ENCODE measurements at places on chromosomes 4 and X.

- DNase-seq: no peak
Observed at GRCh38 chr4:4614925-4615678, 73.3 kb upstream of the STX18 start.

DNA sequence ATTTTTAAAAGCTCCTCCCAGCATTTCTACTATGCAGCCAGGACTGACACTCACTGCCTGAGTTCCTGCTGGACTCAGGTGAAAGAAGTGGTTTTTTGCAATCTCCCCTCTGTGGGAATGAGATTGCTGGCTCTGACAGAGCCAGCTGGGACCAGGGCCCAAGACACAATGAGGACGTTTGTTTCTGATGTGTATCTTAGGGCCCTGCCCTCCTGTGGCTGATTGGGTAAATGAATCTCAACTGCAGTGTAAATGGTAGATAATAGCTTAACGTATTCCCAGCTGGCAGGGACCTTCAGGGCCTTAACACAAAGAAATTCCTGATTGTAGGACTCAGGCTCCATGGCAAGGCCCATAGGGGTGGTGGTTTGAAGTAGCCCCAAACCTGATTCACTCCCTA is 85.8 kb upstream of the PRPS1 start:
- peak; percentile 8 for DNase-seq

DNA sequence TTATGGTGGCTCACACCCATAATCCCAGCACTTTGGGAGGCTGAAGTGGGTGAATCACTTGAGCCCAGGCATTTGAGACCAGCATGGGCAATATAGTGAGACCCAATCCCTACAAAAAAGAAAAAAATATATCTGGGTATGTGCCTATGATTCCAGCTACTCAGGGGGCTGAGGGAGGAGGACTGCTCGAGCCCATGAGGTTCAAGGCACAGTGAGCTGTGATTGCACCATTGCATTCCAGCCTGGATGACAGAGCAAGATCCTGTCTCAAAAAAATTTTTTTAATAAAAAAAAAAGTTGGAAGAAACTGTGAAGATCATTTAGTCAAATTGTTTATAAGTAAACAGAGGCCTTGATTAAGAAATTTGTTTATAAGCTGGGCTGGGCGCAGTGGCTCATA is 39.7 kb downstream of the KLHL8 start:
- DNase-seq: no peak

- DNase-seq: no peak
Observed at GRCh38 chrX:50327235-50327634, 122.7 kb downstream of the CCNB3 start.

- DNase-seq: peak; percentile 53
Observed at GRCh38 chrX:101550362-101550750, at the start of gene ARMCX1. TSS of gene ARMCX1 (plus strand) at chrX:101550547. CDS start at chrX:101552931, 2,384 bp downstream.

GRCh38 chr4:10622728-10623127 is 61.8 kb downstream of the CLNK start:
- DNase-seq: peak; percentile 60

DNA sequence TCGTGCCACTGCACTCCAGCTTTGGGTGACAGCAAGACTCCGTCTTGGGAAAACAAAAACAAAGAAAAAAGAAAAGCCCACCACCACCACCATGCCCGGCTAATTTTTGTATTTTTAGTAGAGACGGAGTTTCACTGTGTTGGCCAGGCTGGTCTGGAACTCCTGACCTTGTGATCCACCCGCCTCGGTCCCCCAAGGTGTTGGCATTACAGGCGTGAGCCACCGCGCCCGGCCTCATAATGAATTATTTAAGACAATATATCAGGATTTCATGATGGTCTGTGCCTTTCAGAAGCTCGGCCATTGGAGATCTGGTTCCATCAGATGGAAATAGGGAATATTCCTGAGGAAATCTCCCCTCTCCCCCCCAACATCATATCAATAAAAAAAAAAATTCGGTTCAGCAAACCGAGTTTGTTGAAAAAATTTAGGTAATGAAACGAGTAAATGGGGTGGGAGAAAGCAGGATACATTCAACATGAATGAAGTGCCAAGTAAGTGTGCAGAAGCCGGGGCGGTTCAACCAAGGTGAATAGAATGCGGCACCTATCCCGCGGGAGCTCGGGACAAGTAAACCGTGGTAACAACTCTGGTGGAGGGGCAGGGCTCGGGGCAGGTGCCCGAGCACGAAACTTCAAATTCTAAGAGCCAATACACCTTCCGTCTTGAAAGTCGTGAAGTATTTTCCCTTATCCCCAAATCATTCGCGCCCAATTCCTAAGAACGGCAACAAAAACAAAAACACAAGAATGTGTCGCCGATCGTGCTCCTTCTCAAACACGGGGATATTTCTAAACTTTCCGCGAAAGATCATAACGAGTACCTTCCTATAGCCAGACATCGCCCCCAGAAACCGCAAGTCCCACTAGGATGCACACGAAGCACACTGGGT is 773 bp upstream of the TXLNG start:
- DNase-seq: no peak

- DNase-seq: no peak
Observed at GRCh38 chr4:20829617-20830357, 129.5 kb downstream of the PACRGL start.

- DNase-seq: no peak
Observed at GRCh38 chrX:23248187-23248586, 86.5 kb upstream of the PTCHD1 start.

- DNase-seq: no peak
Observed at GRCh38 chr4:151942971-151943370, 182.2 kb upstream of the GATB start.

GRCh38 chrX:137684591-137684990 is 118.7 kb downstream of the ZIC3 start:
- no peak for DNase-seq

GRCh38 chrX:2696698-2697215 is 5.7 kb downstream of the CD99 start:
- peak; percentile 82 for DNase-seq

GRCh38 chr4:113639326-113639725 is 122.2 kb downstream of the CAMK2D start:
- peak; percentile 14 for DNase-seq

DNA sequence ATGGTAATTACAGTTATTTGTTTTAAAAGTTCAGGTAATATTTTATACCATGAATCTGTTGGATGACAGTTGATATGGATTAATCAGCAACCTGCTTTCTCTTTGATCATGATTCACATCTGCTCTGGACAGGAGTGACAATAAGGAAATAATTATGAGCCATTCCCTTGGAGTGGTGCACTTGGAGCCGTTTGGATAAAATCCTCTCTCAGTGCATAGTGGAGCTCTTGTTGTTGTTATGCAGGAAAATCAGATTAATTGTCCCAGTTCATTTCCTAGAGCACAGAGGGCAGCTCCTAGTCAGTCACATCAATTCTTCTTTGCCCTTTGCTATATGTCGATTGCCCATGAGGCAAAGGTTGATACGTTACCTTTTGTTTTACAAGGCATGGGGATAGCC is 668.3 kb upstream of the NR3C2 start:
- DNase-seq: no peak

DNA sequence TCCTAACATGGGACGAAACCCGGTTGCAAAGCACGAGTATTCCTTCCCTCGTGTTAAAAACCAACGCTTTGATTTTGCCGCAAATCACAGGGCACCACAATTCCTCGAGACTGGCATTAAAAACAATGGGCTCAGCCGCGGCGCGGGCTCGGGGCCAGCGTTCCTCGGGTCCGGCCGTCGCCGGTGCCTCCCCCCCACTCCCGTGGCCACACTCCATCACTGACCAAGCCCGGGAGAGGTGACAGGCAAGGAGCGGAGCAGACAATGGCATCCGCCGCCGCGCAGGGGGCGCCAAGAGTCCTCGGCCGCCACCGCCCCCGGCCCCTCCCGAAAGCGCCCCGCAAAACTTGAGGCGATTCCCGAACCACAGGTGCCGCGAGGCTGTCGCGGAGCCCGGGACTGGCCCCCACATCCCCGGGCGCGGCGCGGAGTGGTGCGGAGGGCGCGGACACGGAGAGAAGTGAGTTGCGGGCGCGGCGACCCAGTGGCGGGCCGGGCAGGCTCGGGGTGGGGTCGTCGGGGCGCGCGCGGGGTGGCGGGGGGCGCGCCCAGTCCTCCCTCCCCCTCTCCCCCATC is 445 bp downstream of the AP1S2 start:
- peak; percentile 61 for DNase-seq

DNA sequence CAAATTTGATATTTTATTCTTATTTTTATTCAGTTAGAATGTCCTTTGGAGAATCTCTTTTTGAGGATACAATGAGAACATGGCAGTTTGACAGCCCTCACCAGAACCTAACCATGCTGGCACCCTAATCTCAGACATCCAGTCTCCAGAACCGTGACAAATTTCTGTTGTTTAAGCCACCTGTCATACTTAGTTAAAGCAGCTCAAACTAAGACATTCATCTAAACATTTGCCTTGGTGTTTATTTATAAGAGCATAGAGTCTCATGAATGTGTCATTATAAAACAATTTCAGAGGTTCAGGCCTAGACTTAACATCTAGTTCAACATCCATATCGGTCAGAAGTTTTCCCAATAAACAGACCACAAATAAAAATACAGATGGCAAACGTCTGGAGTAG is 125.1 kb upstream of the FUNDC1 start:
- no peak for DNase-seq

DNA sequence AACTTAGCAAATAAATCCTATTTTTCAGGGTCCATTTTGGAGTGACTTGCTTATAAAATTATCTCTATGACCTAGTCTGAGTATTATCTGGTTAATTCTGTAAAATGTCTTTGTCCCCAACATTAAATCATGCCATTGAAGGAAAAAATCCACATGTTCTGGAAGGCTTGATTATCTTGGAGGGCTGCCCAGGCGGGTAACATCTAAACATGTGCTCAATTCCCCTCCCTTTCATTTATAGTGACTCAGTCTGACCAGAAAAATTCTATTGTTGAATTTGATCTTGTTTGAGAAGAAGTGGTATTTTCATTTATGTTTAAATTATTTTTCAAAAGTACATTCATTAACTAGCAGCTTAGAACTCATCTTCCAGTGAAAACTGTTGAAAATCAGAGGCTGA is 55.4 kb upstream of the SLC10A7 start:
- no peak for DNase-seq

- peak; percentile 43 for DNase-seq
Observed at GRCh38 chrX:13131396-13132137, 87.1 kb upstream of the FAM9C start.

DNA sequence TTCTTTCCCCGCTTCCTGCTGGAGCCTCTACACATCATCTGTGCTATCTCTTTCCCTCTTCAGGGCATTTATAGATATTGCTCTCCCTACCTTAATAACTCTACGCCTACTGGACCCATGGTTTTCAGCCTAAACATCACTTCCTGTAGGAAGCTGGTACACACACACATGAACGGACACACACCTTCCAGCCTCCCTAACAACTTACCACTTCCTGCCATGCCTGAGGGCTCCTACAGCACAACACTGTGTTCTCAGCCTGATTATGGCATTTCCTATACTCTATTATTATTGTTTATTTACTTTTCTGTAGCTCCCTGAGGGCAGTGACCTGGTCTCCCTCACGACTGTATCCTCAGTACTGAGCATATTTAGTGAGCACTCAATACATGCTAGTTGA is 163.6 kb upstream of the MAP3K15 start:
- peak; percentile 56 for DNase-seq

- DNase-seq: no peak
Observed at GRCh38 chrX:41273638-41274037, 60.3 kb upstream of the DDX3X start.

DNA sequence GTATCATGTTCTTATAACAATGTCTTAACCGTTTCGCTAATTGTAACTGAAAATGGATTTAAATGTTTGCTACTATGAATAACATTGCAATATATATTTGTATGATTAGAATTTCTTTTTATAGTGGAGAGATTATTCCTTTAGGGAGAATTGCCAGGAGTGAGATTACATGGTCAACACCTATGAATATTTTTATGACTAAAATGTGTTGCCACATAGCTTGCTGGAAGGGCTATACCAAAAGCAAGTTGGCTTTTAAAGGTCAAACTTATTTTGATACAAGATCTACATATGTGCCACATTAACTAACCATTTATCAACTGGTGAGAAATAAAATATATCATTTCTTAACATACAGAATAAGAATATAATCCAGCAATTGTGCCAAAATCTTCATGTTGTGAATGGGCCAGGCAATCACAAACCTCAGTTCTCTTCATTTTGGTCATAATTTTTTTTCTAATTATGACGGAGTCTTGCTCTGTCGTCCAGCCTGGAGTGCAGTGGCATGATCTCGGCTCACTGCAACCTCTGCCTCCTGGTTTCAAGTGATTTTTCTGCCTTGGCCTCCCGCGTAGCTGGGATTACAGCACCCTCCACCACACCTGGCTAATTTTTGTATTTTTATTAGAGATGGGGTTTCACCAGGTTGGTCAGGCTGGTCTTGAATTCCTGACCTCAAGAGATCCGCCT is 10.0 kb upstream of the EGF start:
- no peak for DNase-seq

DNA sequence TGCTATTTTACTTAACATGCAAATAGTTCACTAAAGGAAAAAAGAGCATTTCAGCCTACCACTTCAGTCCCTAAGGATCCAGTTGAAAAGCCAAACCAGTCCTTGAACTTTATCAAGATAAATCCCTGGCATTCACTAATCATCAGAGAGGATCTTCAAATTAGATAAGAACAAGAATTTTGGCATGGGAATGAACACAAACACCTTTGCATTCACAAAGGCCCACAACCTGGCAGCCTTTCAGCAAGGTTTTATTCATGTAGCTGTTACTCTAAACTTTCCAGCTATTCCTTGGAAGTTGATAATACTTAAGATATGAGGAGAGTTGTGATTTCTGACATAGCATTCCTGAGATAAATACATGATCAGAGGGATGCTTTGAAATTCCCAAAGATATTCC is 193.4 kb downstream of the LRBA start:
- no peak for DNase-seq

DNA sequence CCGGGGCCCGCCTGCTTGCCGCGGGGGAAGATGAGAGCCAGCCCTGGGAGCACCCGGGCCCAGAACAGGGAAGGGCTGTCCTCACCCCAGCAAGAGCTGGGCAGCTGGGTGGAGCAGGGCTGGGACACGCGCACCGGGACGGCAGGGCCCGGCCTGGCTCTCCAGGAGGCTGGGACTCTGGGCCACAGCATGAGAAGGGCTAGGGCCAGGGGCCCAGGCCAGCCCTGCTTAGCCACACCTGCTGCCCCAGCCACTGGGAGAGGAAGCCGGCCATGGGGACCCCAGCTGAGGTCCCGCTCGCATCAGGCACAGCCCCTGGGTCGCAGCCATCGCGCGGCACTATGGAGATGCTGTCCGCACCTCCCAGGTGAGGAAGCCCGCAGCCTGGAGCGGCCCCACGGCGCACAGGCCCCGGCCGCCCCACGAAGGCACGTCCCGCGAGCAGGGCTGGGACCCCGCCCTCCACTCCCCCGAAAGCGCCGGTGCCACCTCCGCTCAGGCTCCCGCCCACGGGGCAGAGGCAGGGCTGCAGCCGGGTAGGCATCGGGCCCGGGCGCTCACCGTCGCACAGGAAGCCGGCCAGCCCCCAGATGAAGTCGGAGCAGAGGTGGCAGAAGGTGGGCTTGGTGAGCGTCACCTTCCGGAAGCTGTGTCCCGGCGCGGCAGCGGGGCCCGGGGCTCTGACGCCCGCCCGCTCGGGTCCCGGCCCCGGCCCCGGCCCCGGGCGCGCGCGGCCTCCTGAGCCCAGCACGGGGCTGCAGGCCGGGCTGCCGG is 531 bp downstream of the DGKQ start:
- DNase-seq: peak; percentile 46

- no peak for DNase-seq
Observed at GRCh38 chrX:108025954-108026600, 18.8 kb upstream of the VSIG1 start.
